SK-N-SH treated with all-trans-retinoic acid at 6 μM for 48 hours (cell line): ENCODE measurements at places on chromosomes 12 and 14.

GRCh38 chr12:8677362-8677761 is 14.7 kb upstream of the MFAP5 start:
- ATAC-seq, result no peak

GRCh38 chr12:913919-914698 is 35.4 kb downstream of the RAD52 start:
- peak; percentile 76 for ATAC-seq

DNA sequence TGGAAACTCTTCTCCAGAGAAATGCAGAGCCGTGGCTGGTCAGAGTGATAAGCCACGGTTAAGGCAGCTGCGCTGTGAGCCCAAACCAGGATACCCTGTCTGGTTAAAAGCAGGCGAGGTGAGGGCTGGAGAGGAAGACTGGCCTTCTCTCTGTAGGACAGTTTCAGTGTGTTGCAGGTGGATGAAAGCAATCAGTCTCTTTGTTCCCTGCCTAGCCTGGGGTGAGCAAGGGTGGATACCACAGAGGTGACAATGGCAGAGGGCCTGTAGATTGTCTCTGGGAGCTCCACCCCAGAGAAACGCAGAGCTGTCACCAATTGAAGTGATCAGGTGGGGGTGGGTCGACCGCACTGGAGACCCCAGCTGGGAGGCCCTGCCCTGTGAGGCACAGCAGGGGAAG is 621.9 kb downstream of the LRFN5 start:
- ATAC-seq, result no peak

DNA sequence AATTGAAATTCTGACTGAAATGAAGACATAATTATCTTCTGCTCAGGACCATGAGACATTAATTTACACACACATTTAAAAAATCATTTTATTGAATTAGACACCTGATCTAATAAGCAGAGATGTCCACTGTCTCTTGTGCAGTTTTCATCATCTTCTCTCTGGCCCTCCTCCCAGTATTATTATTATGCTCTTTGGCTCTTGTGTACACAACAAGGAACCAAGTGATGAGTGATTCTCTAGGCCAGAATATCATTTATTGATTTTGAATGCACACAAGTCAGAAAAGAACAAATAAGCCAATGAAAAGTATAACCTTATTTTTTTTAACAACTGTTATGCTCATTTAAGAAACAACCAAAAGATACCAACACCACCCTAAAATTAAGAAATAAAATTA is 244.7 kb upstream of the KRR1 start:
- ATAC-seq, result no peak

- ATAC-seq, result no peak
These were observed 53.0 kb upstream of the KITLG start for GRCh38 chr12:88633312-88633711.

DNA sequence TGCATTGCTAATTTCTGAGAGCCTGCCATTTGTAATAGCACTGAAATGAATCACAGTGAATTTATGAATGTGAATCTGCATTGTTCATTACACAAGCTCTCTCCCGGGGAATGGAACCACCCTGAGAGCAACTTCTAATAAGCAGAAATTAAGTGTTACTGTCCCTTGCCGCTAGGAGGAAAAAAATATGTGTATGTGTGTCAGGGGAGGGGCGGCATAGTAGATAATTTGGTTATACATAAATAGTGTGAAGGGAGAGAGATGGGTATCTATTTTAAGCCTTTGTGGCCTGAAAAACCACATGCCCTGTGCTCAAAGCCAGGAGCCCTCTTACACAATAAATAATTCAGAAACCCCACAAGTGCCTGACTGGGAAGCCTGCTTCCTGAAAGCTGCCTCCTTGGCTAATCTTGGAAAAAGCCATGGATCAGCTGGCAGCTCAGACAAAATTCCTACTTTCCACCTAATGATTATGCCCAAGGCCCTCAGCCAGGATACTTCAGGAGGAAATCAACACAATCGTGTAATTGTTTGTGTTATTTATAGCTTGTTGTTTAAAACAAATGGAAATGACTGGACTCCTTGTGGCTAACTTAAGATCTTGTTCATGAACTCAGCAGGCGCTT is 366.2 kb upstream of the KITLG start:
- peak; percentile 67 for ATAC-seq

GRCh38 chr12:45729233-45730083 is at the start of gene ARID2:
ARID2 (plus strand) TSS chr12:45729706; CDS start chr12:45729837, 131 bp downstream.
- ATAC-seq, result peak; percentile 2

DNA sequence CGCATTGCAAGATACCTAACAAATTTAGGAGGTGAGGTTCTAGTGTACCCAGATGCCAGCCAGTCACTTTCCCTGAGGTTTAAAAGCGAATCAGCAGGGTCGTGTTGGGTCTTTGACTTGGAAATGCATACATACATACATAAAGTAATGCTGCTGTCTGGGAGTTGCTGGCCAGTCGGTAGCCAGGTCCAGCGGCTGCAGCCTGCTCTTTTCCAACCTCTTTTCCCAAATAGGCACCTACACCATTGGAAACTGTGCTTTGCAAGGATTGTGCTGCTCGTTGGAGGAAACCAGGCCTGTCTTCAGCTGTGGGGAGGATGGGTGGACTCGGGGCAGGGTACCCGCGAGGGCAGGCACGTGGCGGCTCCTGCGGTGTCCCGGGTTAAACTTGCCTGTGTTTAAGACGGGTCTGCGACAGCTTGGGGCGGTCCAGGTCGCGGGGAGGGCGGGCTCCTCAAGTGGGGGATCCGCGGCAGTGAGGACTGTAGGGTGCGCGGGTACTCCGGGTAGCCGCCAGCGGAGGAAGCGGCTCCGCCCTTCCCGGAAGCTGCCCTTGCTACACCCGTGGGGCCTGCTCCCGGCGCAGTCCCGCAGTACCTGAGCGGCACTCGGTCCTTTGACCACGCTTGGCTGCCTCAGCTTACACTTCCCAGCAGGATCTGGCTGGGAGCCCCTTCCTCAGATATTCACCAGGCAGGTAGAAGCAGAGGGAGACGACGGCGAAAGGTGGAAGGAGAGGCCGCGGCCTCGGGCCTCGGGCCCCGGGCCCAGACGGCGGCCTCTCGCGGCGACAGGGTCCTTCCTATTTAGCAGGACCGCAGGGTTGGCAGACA is 2.7 kb downstream of the TTC6 start:
- no peak for ATAC-seq

GRCh38 chr14:101480022-101480746 is 81.1 kb upstream of the DIO3 start:
- ATAC-seq, result no peak
